ENCODE measurements at places on chromosomes 5 and 9.

- no peak overlapping the region for H3K4me3 ChIP-seq
- no peaks in the 10 kb centered on the region for H3K27me3 ChIP-seq
- no peaks in the 10 kb centered on the region for H3K4me1 ChIP-seq
- no peak overlapping the region for H3K27ac ChIP-seq
- peaks cover 3% of the 10 kb centered on the region for H3K36me3 ChIP-seq
- peak; percentile 58 for DNase-seq
These were observed 123.5 kb downstream of the SCAMP1 start for GRCh38 chr5:78483809-78484521.

GRCh38 chr5:59260973-59261372 lies 632.6 kb downstream of the PDE4D start:
- no peak overlapping the region for H3K4me3 ChIP-seq
- no peak for DNase-seq
- H3K36me3 ChIP-seq: no peaks in the 10 kb centered on the region
- H3K27me3 ChIP-seq: no peaks in the 10 kb centered on the region
- H3K4me1 ChIP-seq: no peaks in the 10 kb centered on the region
- no peak overlapping the region for H3K27ac ChIP-seq

DNA sequence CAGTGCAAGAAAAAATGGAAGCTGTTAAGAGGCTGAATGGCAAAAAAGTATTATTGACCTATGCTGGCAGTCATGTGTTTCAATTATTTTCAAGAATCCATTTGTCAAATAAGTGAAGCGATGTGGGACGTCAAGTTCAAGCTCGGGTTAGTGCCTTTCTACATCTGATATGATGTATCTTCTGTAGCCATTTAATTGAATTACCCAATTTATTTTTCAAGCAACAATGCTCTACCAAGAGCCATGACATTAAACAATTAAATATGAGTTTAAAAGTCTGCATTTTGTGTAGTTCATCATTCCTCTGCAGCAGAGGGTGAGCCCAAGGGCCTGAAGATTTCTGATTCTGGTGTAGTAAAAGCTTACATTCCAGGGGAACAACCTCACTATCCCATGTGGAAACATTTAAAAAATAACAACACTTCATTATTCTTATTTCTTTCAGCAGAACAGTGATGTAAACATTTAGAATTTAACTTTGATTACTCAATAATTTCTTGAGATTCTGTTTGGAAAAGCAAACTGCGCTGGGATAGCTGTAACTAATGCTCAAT lies 619.7 kb upstream of the ARRDC3 start:
- no peaks in the 10 kb centered on the region for H3K36me3 ChIP-seq
- H3K27ac ChIP-seq: no peak overlapping the region
- no peaks in the 10 kb centered on the region for H3K4me1 ChIP-seq
- no peak overlapping the region for H3K4me3 ChIP-seq

DNA sequence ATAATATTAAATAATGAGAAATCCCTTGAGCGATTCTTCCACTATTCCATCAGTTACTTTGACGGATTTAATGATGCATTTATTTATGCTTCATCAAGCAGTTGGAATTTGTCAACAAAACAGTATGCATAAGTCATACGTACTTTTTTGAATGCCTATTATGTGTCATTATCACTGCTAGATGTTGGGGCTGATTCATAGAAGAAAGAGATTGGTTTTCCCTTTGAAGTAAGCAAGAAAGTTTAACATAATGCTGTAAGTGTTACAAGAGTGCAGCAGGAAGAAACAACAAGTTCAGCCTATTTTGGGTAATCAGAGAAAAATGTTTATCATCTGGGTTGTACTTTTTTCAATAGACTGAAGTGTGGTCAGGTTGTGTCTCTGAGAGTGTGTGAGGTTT lies 121.2 kb upstream of the RANBP3L start:
- H3K4me1 ChIP-seq: peaks cover 2% of the 10 kb centered on the region
- H3K27me3 ChIP-seq: no peaks in the 10 kb centered on the region
- H3K36me3 ChIP-seq: no peaks in the 10 kb centered on the region
- no peak overlapping the region for H3K27ac ChIP-seq

- DNase-seq: peak; percentile 64
- H3K4me1 ChIP-seq: peaks cover 11% of the 10 kb centered on the region
- H3K4me3 ChIP-seq: peak overlapping the region; percentile 5
- no peaks in the 10 kb centered on the region for H3K27me3 ChIP-seq
- peak overlapping the region; percentile 4 for H3K27ac ChIP-seq
These were observed 2.8 kb downstream of the MELK start for GRCh38 chr9:36575411-36575882.

GRCh38 chr5:35857606-35858205 lies 1.0 kb downstream of the IL7R start:
- peaks cover 14% of the 10 kb centered on the region for H3K4me1 ChIP-seq
- H3K27me3 ChIP-seq: no peaks in the 10 kb centered on the region
- H3K4me3 ChIP-seq: peak overlapping the region; percentile 58
- peaks cover 2% of the 10 kb centered on the region for H3K36me3 ChIP-seq
- peak overlapping the region; percentile 61 for H3K27ac ChIP-seq
- DNase-seq: peak; percentile 81

DNA sequence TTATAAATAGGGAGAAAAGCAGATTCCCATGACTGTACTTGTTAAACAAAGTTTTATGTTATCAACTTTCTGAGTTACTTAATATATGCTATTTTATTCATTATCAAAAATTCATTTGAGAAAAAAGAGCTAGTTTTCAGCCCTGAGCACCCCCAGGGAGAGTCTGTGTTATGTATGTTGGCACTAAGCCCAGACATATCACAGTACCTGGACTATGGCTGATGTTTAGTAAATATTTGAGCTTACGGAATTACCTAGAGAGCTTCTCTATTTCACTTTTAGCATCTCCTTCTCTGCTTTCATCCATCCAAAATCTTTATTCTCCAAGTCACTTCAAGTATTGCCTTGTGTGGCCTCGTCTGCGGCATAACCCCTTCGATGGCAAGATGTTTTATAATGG lies 225.9 kb upstream of the PCSK5 start:
- no peaks in the 10 kb centered on the region for H3K27me3 ChIP-seq
- no peak for DNase-seq
- no peaks in the 10 kb centered on the region for H3K4me1 ChIP-seq
- no peaks in the 10 kb centered on the region for H3K36me3 ChIP-seq

DNA sequence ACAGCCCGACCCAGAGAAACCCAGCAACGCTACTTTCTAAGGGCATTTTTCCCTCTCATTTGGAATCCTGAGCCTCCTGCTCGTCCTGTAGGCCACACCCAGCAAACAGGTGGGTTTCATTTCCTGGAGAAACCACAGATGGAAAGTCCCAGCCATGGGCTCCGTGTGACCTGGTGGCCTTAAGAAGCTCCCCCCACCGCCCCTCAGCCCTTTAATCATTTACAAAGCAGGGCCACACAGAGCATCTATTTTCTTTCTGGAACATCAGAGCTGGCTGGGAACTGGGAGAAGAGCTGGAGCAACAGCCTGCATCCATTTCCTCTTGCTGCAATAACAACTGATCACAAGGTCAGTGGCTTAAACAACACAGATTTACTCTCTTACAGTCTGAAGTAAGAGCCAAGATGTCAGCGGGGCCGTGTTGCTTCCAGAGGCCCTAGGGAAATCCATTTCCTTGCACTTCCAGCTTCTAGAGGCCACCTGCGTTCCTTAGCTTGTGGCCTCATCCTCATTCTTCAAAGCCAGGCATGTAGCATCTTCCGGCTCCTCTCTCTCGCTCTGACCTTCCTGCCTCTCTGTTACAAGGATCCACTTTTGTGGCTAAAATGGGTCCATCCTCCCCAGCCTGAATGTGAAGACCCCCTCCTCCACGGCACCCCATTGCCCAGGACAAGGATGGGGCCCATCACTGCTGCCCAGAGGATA lies 40.5 kb downstream of the C9orf50 start:
- no peak overlapping the region for H3K27ac ChIP-seq
- H3K36me3 ChIP-seq: no peaks in the 10 kb centered on the region
- no peak for DNase-seq
- no peak overlapping the region for H3K4me3 ChIP-seq
- H3K4me1 ChIP-seq: peaks cover 10% of the 10 kb centered on the region

DNA sequence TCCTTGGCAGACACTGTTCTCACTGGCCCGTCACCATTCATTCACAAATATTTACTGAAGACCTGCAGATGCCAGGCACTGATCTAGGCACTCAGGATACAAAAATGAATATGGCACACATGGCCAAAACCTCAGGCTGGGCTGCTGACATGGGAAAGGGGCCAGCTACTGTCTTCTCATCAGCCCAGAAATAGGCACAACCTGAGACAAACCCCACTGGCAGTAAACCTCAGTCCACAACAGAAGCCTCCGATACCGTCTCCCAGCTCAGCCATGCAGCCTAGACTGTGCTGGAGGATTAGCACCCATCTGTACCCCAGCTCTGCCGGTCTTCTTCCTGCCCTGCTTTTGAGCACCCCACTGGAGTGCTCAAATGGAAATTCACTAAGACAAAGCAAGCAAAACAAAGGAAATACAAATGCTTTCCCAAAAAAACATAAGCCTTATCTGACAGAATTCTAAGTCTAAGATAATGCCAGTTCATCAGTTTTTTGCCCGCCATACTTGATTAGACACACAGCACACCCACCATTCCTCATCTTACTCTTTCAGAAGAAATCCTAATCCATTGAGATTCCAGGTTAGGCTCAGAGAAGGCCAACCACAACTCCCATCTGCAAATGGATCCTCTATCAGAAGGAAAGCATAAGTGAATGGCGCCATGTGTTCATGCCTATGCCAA lies 8.2 kb downstream of the P4HA2 start:
- no peak overlapping the region for H3K27ac ChIP-seq
- H3K4me1 ChIP-seq: peaks cover 22% of the 10 kb centered on the region
- no peaks in the 10 kb centered on the region for H3K27me3 ChIP-seq
- H3K36me3 ChIP-seq: peaks cover 8% of the 10 kb centered on the region

GRCh38 chr5:102450313-102450990 lies 48.3 kb downstream of the SLCO6A1 start:
- no peaks in the 10 kb centered on the region for H3K36me3 ChIP-seq
- no peak for DNase-seq
- no peaks in the 10 kb centered on the region for H3K27me3 ChIP-seq
- no peak overlapping the region for H3K27ac ChIP-seq
- no peak overlapping the region for H3K4me3 ChIP-seq
